ENCODE measurements at places on chromosomes 6 and 20. TPM values are rescaled to one million over a fixed set of nuclear protein-coding genes. Genes with fewer than 3 reads are reported as not detected.

GRCh38 chr6:4890627-4891026 lies 113.2 kb downstream of the RPP40 start:
- DNase-seq: no peak

DNA sequence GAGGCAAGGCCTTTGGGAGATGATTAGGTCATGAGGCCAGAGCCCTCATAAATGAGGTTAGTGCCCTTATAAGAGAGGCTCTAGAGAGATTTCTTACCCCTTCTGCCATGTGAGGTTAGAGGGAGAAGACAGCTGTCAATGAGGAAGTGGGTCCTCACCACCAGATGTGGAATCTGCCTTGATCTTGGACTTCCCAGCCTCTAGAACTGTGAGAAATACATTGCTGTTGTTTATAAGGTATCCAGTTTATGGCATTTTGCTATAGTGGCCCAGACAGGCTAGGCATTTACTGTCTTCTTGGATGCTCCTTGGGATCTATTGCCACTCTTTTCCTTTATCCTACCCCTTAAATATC lies 57.1 kb upstream of the CITED2 start:
- no peak for DNase-seq

DNA sequence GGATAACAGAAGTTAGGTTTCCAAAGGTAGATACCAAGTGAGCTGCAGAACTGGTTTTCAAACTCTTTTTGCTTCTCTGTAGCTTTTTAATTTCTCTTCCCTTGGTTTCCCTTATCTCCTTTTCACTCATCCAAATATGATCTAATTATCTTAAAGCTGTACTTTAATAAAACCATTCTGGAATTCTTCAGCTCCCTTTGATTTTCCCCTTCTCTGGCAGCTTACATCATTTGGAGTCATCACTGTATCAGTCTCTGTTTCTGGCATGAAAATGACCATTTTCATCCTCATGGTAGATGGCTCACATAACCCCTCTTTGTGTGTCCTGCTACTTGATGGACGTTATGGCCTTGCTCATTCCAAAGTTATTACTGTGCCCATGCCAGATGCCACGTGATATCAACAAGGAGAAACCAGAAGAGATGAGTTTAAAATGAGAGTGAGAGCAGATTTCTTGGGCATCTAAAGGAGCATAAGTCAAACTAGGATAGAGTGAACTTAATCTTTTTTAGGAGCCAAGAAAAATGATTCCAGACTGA lies 620.2 kb downstream of the QKI start:
- no peak for DNase-seq

GRCh38 chr6:8181951-8182845 lies 79.8 kb upstream of the EEF1E1 start:
- DNase-seq: no peak

RTF2 gene
- 79.2 TPM for total RNA-seq

MMP24 gene
- total RNA-seq: 1.6 TPM
